NCI-H1417 treated with DMSO at 0.1 percent for 48 hours (cell line): ENCODE measurements at places on chromosomes 16 and 17.

GRCh38 chr17:21001813-21002221 lies 41.0 kb downstream of the USP22 start:
- DNase-seq = no peak

GRCh38 chr16:55367301-55367811 lies 43.4 kb downstream of the IRX6 start:
- no peak for DNase-seq

DNA sequence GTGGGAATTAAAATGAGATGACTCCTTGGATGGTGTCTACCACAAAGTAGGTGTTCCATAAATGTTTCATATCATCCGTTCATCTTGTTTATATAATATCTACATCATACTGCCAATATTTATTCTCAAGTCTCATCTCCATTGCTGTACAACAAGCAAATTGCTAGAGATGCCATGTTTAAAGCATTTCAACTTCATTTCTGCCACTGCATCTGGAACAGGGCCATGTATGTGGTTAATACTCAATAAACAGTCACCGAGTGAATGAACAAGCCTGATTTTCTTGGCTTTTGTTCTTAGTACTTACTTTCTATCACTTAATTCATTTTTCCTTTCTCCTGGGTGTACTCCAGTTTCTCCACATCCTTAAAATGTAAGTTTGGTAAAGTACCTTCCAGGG lies 107.6 kb downstream of the KCNJ2 start:
- no peak for DNase-seq

GRCh38 chr17:2511138-2511461 lies 588 bp downstream of the METTL16 start:
- no peak for DNase-seq

DNA sequence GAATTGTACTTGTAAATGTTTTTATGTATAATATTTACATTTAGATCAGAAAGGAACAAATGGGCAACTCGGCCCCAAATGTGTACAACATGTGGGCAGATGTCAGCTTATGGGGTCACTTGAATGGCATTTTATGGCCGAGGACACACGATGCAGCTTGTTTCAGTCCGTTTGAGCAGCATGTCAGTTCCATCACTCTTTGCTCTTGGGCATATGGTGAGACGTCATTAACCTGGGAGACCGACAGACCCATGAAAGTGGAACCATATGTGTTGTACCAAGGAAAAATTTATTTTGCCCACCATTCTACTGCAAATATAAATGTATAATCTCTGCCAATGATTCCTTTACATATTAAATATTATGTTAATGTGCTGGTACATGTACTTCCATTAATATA lies 561.9 kb upstream of the SOX9 start:
- DNase-seq = no peak

DNA sequence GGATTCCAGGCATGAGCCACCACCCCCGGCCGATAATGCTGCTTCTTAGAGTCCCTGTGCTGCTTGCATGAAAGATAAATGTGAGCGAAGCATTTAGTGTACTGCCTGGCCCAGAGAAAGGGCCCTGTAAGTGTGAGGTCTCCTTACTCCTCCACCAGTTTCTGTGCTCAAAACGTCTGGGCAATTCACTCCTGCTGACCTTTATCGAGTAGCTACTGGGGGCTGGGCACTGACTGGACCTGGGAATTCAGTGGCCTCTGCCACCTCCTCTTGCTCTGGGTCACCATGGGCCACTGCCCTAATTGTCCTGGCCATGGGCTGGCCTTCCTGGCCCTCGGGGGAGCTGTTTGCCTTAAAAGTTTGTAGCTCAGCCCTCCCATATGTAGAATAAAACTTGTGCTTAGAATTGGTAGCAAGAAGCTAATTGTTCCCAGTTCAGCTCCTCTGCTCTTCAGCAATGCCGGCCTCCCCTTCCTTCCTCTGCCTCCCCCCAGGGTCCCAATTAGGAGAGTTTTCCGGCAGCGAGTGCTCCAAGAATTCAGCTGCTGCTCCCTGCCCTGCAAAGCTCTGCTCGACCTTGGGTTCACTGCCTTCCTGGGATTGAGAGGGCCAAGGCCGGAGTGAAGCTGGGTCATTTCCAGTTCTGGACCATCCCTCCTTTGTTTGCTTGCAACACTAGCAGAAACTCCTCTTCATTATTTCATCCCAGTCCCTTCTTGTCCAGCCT lies 98.9 kb upstream of the CDC42EP4 start:
- DNase-seq = no peak

DNA sequence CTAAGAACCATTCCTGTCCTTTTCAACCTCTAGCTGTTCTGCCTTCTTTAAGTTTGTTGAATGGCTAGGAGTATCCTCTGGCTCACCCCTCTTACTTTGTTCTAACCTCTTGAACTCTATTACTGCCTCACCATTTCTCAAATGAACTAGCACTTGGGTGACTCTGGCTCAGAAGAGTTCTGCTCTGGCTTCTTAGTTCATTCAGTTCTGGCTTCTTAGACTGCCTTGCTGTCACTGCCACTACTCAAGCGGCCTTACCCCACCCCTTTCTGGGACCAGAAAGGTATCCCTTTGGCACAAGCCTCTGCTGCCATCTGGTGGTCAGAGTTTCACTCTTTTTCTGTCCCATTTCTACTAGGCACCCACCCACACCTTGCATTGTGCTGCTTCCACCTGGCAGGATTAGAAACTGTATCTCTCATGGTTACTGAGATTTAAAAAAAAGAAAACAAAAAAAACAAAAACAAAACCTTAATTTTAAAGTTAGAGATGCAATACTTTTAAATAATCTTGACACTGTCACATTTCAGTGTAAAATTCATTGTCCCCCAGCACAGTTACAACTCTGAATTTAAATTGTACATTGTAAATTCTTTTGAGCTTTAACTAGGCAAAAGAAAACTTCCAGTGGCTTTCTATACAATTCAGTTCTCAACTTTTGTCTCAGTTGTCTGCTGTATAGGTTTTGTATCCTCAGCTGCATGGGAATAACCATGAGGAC lies 6.9 kb upstream of the ABCA10 start:
- DNase-seq = peak; percentile 4

DNA sequence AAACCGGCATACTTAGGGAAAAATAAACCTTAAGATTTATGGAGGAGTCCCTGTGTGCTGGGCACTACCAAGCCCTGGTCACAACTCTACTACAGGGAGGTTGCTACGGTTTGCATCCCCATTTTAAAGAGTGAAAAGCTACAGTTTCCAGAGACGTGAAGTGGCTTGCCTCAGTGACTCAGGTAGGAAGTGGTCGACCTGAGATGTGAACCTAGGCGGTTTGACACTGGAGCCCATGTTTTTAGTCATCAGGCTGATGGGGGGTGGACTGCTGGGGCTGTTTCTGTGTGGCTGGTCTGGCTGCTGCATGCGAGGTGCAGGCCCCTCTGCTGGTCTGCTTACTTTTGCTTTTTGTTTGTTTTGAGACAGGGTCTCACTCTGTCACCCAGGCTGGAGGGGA lies 6.6 kb downstream of the COX6A2 start:
- DNase-seq = no peak

GRCh38 chr16:74146643-74147042 lies 150.0 kb upstream of the PSMD7 start:
- DNase-seq = no peak

- DNase-seq = no peak
These were observed 4.5 kb upstream of the JPT2 start for GRCh38 chr16:1673424-1674151.

- no peak for DNase-seq
These were observed 21.5 kb downstream of the RPH3AL start for GRCh38 chr17:330993-331701.

DNA sequence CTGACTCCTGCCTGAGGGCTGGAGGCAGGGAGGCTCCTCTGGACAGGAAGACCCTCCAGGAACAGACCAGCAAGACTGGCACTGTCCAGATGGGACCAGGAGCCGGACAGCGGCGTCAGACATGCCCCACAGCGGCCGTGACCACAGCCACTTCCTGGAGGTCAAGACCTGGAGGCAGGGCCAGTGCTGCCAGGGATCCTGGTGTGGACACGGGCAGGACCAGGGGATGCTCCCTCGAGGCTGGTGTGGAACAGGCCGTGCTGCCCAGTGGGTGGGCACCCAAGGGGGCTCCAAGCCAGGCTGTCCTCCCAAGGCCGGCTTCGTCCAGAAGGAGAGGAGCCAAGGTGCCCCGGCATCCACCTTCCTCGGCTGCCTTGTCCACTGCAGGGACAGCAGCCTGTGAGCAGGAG lies 4.5 kb upstream of the CCDC57 start:
- DNase-seq = no peak

DNA sequence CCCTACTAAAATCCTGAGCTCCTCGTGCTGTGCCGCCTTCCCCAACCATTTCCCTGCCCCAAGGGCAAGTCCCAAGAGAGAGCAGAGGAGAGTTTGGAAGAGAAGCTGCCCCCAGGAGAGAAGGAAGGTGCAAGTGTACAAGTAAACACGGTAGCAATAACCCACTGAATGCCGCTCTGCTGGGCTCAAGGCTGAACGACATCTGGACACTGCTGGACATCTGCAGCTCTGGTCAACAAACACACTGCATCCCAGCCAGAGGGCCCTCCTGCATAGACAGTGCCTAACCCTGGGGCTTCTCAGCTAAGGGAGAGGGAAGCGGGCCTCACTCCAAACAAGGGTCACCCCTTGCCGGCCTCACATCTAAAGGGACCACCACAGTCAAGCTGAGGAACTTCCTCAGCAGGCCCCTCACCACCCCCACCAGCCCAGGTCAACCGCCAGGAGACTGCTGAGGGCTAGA lies 12.7 kb downstream of the JUP start:
- DNase-seq = no peak

DNA sequence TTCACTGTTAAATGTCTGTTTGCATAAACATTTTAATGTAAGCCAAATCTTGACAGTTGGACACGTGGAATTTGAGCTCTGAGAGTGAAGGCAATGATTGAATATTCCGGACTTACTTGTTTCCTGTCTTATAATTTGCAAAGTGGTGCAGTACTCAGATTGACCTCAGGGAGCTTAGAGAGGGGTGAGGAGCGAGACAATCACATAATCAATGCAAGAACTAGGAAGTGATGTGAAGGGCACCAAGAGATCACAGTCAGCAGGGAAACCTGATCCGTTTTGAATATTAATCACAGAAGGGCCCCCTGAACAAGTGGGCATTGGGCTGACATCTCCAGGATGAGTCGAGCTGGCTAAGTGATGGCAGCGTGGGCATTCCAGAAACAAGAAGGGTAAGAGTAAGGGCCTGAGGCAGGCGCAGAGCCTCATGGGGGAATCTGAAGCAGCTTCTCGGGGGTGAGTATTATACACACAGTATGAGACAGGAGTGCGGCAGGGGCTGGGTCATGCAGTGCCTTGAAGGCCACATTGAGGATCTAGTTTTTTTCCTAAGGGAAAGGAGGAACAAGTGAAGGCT lies 26.1 kb downstream of the TEX2 start:
- DNase-seq = no peak

GRCh38 chr17:18129041-18129502 lies 20.5 kb downstream of the MYO15A start:
- no peak for DNase-seq

DNA sequence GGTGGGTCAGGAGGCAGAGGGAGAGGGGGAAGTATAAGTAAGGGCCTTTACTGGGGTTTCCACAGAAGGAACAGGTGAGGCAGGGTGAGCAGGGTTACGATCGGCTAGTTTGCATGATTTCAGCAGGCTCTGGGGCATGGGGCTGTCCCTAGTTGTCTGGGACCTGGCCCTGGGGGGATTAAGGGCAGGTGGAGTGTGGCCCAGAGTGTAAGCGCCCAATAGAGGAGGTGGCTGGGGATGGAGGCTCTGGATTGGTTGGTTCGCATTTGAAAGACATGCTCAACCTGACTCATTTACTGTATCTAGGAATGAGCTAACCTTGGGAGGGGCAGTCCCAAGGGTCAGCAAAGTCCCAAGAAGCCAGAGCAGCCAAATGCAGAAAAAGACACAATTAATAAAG lies 230.3 kb downstream of the MAP2K4 start:
- no peak for DNase-seq

- no peak for DNase-seq
These were observed 274.3 kb upstream of the XYLT1 start for GRCh38 chr16:17744921-17745572.

DNA sequence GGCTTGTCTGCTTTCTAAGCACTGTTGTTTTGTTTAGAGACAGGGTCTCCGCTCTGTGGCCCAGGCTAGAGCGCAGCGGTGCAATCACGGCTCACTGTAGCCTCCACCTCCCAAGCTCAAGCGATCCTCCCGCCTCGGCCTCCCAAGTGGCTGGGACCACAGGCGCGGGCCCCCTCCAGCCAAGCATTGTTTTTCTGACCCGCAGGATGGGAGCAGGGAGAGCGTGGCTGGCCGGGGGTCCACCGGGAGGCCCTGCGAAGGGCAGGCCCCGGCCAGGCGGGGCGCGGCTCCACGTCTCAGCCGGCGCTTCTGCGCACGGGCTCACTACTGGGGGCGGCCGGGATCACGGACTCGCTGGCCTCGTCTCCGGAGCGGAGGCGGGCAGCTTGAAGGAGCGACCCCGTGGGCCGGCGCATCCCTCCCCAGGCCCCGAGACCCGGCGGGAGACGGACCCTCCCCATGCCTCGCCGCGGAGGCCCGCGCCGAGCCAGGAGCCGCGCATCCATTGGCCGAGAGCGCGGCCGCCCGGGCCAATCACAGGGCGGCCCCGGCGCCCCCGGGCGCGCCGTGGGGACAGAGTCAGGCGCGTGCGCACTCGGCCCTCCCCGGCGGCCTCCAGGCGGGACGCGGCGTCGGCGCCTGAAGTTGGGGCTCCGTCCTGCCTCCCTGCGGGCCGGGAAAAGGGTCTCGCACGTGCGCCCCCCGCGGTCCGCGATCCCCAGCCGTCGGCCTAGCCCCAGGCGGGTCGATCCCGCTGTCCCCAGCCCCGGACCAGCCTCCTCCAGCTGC lies 24.9 kb downstream of the ACTG1 start:
- DNase-seq = no peak

DNA sequence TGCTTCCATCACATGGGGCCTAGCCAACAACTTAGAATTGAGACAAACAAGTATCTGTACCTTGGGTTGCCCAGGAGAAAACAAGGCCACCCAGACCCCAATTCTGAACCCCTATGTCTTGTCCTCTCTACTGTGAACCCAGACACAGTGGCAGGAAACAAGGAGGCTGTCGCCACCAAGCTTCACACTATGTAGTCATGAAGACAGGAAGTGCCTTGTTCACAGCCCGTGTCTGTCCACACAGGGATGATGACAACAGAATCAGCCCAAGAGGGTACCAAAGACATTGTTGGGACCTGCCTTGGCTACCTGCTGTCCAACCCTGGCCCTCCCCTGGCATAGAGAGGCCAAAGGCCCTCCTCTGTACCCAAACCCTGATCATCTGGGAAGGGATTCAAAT lies 84.8 kb downstream of the CDYL2 start:
- DNase-seq = no peak

DNA sequence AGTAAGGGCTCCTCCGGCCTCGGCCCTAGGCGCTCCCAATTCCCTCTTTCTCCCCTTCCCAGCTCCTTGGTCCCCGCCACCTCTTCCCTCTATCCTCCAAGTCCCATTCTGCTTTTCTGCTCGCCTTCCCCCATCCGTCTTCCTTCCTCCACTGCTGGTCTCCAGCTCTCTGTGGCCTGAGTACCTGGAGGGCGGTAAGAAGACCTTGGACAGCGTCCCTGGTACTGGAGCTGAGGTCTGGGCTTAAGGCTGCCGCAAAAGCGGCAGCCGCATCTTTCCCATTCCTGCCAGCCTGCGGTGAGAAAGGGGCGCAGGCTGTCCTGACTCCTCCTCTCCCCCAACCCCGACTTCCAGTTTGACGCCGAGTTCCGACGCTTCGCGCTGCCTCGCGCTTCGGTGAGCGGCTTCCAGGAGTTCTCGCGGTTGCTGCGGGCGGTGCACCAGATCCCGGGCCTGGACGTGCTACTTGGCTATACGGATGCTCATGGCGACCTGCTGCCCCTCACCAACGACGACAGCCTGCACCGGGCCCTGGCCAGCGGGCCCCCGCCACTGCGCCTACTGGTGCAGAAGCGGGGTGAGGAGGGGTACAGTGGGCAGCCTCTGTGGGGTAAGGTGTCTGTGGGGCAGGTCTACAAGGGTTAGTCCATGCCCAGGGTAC lies 471 bp downstream of the PARD6A start:
- DNase-seq = no peak
